ENCODE measurements at places on chromosomes 2 and 18.

DNA sequence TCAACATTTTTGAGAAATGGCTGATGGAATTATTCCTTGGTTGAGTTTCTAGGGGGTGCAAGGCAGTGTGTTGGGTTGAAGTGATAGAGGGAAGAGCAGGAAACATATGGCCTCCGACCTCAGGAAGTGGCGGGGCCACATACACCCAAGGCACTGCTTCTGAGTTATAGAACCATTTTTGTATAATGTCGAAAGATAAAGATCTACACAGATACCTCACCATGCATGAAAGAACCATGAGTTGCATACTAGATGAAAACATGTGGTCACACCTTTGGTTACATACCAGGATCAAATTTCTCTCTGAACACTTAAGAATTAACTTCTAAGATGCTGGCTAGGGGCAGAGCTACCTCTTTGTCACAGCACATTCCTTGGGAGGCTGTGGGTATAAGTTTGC is 23.2 kb downstream of the LAMA3 start:
- peak; percentile 67 for DNase-seq

- DNase-seq: no peak
These were observed 37.6 kb upstream of the ACKR3 start for GRCh38 chr2:236531996-236532395.

- DNase-seq: no peak
These were observed 27.8 kb downstream of the MEX3C start for GRCh38 chr18:51169731-51170130.

DNA sequence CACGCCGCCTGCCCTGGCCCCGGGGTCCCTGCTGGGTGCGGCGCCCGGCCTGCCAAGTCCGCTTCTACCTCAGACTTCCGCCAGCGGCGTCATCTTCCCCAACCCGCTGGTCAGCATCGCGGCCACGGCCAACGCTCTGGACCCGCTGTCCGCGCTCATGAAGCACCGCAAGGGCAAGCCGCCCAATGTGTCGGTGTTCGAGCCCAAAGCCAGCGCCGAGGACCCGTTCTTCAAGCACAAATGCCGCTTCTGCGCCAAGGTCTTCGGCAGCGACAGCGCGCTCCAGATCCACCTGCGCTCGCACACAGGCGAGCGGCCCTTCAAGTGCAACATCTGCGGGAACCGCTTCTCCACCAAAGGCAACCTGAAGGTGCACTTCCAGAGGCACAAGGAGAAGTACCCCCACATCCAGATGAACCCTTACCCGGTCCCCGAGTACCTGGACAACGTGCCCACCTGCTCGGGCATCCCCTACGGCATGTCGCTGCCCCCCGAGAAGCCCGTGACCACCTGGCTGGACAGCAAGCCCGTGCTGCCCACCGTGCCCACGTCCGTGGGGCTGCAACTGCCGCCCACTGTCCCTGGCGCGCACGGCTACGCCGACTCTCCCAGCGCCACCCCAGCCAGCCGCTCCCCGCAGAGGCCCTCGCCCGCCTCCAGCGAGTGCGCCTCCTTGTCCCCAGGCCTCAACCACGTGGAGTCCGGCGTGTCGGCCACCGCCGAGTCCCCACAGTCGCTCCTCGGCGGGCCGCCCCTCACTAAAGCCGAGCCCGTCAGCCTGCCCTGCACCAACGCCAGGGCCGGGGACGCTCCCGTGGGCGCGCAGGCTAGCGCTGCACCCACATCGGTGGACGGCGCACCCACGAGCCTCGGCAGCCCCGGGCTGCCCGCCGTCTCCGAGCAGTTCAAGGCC is 13.7 kb downstream of the SALL3 start:
- no peak for DNase-seq

GRCh38 chr2:240255811-240256703 is 115.6 kb upstream of the OTOS start:
- no peak for DNase-seq

DNA sequence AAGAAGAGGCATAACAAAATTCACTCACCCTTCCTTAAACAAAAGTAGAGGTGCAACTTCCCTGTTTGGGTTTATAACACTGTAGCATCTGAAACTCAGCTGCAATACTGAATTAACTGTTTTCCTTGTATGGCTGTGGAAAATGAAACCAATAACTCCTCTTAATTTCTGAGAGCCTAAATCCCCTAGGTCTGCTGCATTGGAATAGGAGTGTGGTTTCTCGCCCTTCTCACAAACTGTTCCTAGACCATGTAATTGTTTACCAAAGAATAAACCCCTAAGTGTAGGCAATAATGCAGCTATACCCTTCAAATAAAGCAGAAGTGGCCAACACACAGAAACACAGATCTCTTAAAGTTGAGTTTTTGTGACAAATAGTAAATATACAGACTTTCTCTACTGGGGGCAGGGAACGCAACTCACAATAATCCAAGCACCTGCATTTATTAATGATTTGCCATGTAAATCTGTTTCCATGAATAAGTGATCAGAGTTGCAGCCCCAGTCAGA is 52.0 kb downstream of the RASGRP3 start:
- no peak for DNase-seq

DNA sequence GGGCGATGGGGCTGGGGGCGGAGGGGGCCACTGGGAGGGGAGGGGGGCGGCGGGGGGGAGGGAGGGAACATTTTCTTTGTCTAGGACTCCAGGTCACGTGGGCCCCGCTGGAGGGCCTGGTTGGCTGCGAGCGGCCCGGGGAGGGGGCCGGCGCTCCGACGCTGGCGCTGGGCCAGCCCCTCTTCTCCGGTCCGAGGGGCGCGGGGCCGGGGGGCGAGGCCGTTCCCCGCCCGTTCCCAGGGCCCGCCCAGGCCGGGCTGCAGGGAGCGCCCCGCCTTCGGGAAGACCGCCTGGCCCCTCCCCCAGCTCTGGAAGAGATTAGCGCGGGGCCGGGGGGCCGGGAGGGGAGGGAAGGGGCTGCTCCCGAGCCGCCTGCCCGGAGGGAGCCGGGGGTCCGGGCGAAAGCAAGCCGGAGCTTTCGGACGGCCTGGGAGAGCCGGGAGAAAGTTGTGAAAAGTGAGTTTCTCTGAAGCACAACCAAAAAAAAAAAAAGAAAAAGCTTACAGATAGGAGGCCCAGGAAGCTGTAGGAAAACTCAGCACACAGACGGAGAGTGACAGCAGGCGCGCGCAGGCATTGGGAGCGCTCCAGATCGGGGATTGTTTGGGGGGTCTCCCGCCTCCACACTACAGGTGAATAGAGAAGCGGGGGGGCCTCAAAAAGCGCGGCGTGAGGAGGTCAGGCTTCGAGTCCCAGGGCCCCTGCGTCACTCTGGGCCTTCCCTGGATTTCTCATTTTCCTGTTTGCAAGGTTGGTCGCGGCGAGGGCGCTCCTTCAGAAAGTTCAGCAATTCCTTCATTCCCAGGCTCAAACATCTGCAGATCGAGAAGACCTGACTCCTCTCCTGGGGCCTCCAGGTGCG is 84.1 kb upstream of the POMC start:
- DNase-seq: peak; percentile 72

GRCh38 chr2:171346723-171347557 is 86.8 kb downstream of the METTL8 start:
- no peak for DNase-seq

GRCh38 chr2:216535454-216535995 is 36.9 kb downstream of the RPL37A start:
- DNase-seq: no peak

DNA sequence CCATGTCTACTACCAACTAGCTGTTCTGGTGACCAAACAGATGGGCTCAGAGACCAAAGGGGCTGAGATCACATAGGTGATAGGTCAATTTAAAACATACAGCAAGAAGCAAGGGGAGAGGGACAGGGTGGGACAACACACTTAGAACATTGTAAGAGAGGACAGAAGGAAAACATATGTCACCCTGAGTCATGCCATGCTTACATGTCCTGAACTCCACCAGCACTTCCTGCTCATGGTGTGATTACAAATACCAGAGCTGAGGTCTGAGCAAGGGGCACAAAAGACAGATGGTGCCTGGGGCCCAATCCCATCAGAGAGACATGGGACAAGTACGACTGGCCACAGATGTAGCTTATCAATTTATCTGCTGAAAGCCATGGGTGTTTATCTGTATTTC is 28.7 kb upstream of the GALNT14 start:
- no peak for DNase-seq

GRCh38 chr2:68188831-68189230 is 31.1 kb downstream of the PNO1 start:
- no peak for DNase-seq

GRCh38 chr2:129780316-129781270 is 198.9 kb upstream of the RAB6C start:
- DNase-seq: no peak

DNA sequence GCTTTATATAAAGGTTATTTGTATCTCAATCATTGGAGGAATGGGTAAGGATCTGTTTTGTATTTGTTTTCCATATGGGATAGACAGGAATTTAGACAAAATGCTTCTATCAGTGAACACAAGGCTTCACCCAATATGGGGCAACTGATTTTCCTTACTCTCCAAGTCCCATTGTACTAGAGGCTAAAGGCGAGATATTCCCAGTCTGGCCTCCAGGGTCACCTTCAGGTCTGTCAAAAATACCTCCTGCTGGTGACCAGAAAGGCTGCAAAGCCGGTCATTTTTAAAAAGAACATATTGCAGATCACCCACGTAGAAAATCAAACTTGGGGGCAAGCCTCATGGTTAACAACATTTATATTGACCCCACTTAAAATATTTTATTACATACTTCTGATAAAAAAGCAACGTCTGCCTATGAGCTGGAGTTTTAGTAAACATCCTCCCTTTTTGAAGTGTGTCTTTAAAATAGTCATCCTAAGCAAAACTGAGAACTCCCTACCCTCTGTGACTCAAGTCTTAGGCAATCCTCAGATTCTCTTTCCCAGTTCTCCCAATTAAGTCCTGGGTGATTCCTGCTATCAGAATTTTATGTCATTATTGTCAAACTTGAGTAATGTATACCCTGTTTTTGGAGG is 276.6 kb downstream of the MREG start:
- DNase-seq: no peak

- DNase-seq: no peak
These were observed 25.7 kb downstream of the MDH1 start for GRCh38 chr2:63614448-63614968.

- no peak for DNase-seq
These were observed 241.1 kb upstream of the VWC2L start for GRCh38 chr2:214169736-214170135.

DNA sequence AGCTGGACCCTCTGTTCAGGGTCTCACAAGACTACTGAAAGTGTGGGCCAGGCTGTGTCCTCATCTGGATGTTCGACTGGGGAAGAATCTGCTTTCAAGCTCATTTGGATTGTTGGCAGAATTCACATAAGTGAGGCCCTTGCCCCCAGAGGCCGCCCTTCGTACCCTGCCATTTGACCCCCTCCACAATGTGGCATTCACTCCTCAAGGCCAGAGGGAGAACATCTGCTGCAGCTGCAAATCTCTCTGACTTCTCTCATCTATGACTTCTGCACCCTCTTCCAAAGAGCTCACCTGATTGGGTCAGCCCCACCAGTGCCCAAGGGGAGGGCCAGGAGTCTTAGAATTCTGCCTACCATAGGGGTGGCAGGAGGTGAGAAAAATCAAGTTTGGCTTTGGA is 3.9 kb upstream of the CNDP2 start:
- DNase-seq: no peak

GRCh38 chr2:95289253-95289652 is 7.9 kb upstream of the KCNIP3 start:
- no peak for DNase-seq

GRCh38 chr2:2932692-2933305 is 444.8 kb downstream of the EIPR1 start:
- no peak for DNase-seq

GRCh38 chr18:21682371-21683051 is 22.1 kb downstream of the ABHD3 start:
- no peak for DNase-seq

DNA sequence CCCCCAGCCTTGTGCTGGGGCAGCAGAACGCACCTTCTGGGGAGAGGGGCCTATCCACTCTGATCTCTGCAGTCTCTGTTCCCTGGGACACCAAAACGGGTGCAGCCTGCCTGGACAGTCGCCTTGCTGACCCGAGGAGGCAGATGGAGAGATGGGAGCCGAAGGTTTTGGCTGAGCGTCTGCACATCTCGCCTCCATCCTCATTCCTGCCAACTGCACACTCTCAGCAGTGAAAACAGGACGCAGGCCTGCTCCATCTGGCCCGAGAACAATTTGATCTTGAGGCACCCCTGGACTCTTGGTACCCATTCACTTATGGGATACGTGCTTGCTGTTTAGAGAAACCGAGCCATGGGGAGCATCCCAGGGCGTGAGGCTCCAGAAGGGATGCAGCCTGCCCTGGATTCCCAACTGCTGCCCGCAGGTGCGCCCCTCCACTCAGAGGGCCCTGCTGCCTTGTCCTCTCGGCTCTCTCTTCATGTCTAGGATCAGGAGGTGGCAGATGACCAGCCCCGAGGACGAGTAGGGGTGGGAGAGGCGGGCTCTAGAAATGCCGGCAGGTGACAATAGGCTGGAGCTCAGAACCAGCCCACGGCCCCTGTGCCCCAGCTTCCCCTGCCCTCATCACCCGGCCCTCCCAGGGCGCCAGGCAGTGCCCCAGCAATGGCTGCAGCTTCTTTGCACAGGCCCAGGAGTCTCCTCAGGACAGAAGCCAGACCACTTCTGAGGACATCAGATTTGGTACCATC is 9.1 kb upstream of the SEMA4C start:
- DNase-seq: no peak

- no peak for DNase-seq
These were observed 22.0 kb upstream of the PELI1 start for GRCh38 chr2:64166212-64166611.

GRCh38 chr18:30139631-30140287 is 902.8 kb downstream of the DSC3 start:
- no peak for DNase-seq

DNA sequence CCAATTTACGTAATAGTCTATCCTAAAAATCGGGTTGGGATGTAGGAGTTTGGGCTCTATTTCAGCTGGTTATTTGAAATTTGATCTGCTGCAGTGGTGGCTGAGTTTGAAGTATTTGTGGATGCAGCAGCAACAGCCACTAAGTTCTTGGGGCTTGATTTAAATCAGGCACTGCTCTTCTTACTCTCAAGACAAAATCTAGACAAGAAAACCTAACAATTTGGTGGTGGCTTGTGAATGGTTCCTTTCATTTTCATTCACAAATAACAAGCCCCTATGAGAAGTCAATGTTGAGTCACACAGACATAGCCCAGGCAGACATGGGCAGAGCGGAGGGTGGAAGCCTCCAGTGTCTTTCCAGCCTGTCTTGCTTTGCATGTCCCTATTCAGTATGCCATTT is 199.3 kb downstream of the LTBP1 start:
- DNase-seq: no peak

DNA sequence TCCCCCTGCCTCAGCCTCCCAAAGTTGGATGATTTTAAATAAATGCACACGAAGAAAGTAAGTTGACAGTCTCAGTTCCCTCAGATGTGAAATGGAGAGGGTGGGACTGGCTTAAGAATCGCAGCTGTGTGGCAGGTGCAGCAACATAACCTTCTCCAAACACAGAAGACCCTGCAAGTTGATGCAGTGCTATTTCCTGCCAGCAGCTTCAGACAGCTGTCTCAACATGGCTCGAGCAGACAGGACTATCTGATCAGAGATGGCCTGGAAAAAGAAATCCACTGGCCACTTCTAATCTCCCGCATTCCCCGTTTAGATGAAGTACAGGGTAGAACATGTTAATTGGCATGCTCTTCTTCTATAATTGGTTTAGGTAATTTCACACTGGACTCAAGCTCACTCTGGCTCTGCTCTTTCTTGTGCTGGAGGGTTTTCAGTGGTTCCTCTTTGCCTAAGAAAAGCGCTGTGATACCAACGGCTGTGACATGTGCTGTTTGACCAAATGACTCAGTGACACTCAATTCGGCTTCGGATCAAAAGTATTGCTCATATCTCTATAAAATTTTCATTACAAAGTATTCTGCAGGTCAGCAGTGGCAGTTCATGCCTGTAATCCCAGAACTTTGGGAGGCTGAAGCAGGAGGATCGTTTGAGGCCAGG is 40.2 kb downstream of the MYOM1 start:
- no peak for DNase-seq

All from naive thymus-derived CD8-positive, alpha-beta T cell (primary cell).